CD4-positive, alpha-beta T cell (primary cell): ENCODE measurements at places on chromosomes 12 and 14.

- no peak for DNase-seq
These were observed 16.2 kb downstream of the PXN start for GRCh38 chr12:120249266-120249874.

- DNase-seq, result no peak
These were observed 39.6 kb upstream of the ITPR2 start for GRCh38 chr12:26872625-26873024.

DNA sequence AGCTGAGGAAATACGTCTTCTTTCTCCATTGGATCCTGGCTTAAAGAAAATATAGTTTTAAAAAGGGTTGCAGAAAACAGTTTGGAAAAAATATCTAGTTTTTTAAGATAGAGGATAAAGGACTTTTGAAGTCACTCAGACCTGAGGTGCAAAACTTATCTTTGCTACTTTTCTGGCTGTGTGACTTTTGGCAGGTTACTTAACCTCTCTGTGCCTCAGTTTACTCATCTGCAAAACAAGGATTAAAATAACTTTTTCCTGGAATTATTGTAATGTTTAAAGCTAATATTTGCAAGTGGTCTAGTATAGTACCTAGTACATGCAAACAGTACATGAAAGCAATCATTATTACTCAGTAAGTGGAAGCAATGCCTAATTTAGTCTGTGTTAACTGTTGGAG lies 176.8 kb downstream of the TBX5 start:
- no peak for DNase-seq

DNA sequence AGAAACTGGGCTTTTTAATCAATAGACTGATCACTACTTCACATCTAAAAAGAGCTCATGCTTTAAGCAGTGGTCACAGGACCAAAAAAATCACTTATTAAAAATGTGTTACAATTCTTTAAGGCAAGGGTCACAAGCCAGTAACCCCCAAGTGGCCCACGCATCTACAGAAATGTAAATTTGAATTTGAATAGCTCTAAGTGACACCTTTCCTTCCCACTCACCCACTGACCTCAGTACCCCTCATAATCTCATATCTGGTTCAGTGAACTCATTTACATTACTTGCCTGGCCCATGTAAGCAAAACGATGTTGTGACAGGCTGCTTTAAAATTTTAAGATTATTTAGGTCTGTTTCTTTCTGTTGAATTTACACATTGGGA lies 27.4 kb downstream of the NELL2 start:
- no peak for DNase-seq

DNA sequence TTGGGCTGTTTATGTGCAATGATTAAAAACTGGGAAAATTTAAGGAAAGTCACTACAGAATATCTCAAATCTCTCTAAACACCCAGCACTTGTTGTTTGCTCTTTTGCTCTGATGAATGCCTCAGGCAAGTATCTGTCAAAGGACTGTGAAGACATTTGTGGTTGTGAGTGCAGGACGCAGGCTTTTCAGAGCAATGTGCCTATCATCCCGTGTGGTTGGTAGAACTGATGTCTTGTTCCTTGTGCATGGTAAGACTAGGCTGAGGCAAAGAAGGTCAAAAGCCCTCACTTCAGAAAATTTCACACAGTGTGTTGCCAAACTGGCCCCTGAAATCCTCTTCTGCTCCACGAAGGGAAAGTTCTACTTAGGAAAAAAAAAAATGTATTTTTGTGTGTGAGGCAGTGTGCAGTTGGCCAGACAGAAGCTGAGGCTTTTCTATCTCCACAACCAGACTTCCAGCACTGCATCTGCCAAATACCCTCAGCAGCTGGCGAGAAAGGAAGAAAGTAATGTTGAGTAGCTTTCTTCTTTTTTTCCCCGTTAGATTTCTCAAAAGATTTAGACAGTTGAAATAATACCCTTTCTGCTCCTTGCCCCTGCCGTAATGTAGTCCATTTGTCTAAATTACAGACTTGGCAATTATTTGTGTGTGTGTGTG lies 1103.1 kb downstream of the VRK1 start:
- no peak for DNase-seq

DNA sequence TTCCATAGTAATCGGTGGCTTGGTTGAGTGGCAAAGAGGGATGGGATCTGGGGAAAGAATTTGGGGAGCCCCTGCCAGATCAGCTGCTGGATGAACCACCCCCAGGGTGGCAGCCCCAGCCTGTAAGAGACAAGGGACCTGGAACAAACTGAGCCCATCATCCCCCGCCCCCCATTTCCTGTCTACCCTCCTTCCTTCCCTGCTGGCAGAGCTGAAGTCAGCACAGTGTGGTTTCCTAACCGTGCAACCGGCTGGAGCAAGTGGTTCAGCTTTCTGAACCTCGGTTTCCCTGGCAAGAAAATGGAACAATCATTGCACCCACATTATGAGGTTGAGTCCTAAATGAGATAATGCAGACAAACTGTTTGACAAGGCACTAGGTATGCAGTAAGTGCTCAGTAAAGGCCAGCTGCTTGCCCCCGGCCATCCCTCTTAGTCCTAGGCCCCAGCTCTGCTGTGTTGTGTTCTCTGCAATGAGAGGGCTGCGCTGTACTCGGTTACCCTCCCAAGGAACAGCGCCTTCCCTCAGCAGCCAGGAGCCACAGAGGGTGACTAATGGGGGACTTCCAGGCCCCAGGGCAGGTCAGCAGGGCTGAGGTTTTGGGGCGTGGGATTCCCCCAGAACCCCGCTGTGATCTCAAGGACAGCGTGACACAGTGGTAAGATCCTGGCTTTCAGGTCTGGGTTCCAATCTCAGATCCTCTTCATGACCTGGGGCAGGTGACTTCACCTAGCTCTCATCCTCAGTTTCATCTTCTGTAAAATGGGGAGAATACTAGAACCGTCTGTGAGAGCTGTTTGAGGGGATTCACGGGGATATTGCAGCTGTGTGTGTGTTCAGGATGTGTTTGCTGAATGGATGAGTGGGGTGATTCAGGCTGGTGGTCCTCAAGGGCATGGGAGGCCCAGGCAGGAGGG lies 16.5 kb downstream of the SELPLG start:
- peak; percentile 51 for DNase-seq

DNA sequence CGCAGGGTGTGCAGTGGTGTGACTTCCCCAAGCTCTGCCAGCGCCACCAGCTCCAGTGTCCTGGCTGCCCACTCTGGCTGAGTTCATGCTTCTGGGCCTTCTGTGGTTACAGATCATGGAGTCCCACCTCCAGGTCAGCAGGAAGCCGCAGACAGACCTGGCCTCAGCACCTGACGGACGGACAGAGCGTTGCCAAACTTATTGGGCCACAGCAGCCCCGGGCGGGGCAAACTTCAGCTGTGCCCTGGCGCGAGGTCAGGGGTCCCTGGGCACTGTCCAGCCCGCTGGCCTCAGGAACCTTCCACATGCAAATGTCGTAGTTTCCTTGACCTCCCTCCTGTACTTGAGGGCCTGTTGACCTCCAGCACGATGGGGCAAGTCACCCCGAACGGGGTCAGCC lies 11.2 kb downstream of the GPR132 start:
- DNase-seq, result no peak

DNA sequence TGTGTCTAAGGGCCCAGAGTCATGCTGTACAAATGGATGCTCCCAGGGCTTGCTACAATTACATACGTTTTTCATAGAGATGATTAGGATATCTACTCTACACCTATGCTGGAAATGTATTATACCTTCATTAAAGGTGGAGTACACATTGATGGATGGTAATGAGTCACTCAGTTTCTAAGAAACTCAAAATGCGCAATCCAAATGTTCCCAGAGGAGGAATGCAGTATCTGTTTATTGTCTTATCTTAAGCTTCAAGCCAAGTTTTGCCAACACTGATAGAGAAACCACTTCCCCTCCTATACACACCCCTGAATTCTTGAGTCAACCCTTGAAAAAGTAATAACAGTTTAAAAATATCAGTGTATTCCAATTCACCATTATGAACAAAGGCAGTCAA lies 266.6 kb upstream of the FAR2 start:
- no peak for DNase-seq

- DNase-seq, result no peak
These were observed 93.8 kb downstream of the CPSF2 start for GRCh38 chr14:92215579-92215978.

GRCh38 chr14:54728700-54729527 lies 162.0 kb downstream of the SAMD4A start:
- DNase-seq, result no peak

- DNase-seq, result no peak
These were observed 61.7 kb upstream of the C14orf180 start for GRCh38 chr14:104517867-104518266.

DNA sequence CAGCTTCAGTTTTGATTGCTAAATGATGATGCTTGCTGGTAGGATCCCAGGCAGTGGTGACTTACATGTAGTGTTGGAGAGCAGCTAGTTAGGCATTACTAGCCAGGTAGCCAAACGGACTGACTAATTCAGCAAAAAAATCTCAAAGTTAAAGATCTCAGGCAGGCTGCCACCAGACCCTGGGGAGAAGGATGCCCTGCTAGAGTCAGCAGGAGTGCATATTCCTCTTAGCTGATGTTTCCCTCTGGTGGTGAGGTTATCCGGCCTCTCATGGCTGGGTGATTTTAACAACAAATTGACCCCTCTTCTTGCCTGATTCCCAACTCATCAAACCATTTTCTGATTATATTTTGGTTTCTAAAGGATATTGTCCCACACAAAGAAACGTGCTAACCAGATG lies 2.8 kb downstream of the EFS start:
- no peak for DNase-seq

DNA sequence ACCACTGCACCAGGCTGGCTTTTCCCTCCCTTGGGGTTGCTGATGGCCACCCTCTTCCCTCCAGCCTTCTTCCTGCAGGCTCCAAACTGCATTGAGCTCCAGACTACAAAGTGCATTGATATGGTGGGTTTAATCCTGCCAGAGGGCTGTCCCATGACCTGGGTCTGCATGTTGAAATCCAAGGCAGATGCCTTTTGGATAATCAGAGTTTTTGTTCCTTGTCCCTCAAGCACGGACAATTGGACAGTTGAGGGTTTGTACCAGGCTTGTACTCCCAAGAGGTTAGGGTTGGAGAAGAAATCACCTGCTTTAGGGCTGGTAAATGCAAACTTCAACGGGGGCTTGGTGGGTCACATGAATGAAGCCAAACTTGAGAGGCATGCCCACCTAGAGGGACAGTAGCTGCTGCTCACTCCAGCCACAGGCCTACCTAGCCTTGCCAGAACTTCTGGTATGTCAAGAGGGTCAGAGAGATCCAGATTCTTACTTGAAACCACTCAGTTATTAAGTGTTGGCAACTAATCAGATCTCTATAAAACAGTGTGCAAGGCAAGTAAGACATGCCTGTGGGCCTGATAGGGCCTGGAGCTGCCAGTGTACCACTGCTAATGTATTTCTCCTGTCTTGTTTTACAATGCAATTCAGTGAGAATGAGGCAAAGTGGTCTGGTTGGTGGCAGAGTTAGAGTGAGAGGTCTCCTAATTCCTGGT lies 21.7 kb upstream of the KRT83 start:
- no peak for DNase-seq

DNA sequence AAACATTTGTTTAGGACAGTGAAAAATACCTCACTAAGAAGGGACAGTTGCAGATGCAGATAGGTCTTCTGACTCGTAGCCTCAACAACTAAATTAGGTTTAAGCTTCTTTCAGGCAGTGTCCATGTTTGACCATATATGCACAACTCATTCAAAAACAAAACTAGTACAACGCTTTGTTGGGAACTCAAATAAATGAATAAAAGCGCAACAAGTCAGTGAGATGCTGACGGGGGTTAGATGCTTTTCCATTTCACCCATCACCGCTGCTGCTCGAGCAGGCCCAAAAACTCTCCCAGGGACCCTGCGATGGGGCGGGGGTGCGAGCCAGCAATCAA lies 633 bp downstream of the RPAP3 start:
- DNase-seq, result no peak

DNA sequence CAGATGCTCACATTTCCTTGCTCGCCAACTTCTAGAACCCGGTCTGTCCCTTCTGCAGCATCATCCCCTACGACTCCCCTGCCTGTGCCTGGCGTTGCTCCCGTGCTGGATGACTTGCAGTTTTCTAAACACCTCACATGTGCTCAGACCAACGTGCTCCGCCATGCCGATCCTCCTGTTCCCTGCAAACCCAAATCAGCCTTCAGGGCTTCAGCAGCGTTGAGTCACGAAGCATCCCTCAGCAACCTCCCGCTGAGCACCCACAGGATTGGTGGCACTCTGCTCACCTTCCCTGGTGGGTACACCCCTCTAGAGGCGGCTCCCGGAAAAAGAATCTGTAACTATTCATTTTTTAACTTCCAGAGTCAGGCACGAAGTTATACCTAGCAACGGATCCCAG lies 2.8 kb upstream of the PIWIL1 start:
- DNase-seq, result no peak

DNA sequence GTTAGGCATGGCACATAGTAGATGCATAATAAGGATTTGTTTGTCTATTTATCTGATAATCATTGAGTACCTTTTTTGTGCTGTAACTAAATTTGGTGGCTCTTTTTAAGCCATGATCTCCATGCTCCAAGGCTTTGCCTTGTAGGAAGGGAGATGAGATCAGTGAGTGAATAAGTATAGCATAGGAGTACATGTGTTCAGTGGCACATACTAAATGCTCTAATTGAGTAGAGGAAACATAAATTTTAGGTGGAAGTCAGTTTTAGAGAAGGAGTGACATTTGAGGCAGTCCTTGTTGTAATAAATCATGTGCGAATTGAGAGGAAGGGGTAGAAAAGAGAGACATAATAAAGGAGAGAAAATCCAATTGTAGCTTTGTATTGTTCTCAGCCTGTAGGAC lies 482.6 kb downstream of the NRXN3 start:
- no peak for DNase-seq

- DNase-seq, result no peak
These were observed 56.0 kb downstream of the FOS start for GRCh38 chr14:75334549-75335051.

GRCh38 chr12:31765931-31766330 lies 37.1 kb upstream of the AMN1 start:
- DNase-seq, result no peak

DNA sequence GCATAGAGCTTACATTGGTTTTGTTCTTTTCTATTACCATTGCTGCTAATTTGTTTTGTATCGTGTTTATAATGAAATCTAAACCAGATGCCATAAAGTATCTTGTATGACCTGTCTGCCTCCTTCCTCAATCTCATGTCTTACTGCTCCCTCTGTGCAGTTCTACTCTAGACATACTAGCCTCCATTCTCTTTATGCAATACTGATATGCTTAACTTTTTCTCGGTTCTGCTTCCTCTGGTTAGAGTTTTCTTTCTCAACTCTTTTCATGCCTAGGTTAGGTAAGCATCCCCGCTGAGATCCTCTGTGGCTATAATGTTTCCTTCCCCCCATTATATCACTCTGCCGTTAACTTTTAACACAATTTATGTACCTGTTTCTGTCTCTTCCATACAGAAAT lies 852.3 kb downstream of the TRHDE start:
- no peak for DNase-seq

GRCh38 chr14:100278702-100279101 lies 27.5 kb downstream of the SLC25A29 start:
- DNase-seq, result no peak

DNA sequence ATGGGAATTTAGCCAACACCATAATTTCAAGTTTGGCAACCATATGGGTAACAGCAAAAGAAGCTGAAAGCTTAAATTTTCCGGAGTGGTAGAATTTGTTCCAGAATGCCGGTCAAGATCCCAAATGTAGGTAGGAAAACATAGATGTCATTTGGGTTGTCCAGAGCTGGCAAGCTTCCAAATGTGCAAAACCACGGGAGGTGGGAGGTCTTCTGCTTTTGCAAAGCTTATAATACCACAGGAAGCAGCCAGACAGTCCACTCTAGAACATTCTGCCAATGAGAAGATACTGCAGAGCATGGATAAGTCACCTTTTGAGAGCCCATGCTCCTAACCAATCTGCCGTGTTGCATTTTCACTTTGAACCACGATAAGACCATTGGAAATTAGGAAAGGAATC lies 26.4 kb upstream of the BATF start:
- DNase-seq, result no peak
